ENCODE measurements at places on chromosomes 7 and 10. TPM values are rescaled to one million over a fixed set of nuclear protein-coding genes. Genes with fewer than 3 reads are reported as not detected.

DNA sequence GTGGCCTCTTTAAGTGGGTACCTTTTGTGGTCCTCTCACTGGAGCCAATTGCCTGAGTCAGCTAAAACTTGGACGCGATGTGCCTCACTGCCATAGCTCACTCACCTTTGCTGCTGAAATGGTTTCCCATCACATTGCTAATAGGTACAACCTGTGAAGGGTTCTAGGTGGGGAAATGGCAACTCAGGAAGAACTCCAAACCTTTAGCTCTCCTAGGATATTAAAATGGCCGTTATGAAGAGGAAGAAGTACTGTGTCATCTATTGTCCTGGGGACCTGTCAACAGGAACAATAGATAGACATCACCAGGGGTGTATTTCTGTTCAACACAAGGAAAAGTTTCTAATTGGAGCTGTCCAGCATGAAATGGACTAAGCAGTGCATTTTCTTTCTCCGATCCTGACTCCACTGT, 1.2 kb upstream of the ZNF655 start:
- peaks cover 25% of the 10 kb centered on the region for H3K36me3 ChIP-seq
- peak overlapping the region; percentile 94 for H3K4me3 ChIP-seq
- H3K27me3 ChIP-seq: no peaks in the 10 kb centered on the region
- no peak for DNase-seq

GRCh38 chr10:44948642-44949041, 11.0 kb upstream of the RASSF4 start:
- H3K27ac ChIP-seq: no peak overlapping the region
- H3K36me3 ChIP-seq: peaks cover 12% of the 10 kb centered on the region
- H3K4me3 ChIP-seq: no peak overlapping the region
- DNase-seq: no peak
- peaks cover 6% of the 10 kb centered on the region for H3K4me1 ChIP-seq

The DEPP1 gene
- total RNA-seq: 0.23 TPM

GRCh38 chr10:96619120-96619519, 32.3 kb upstream of the TM9SF3 start:
- H3K4me3 ChIP-seq: no peak overlapping the region
- no peak overlapping the region for H3K27ac ChIP-seq
- no peak for DNase-seq
- no peaks in the 10 kb centered on the region for H3K27me3 ChIP-seq

The LOXL4 gene
- total RNA-seq: not detected

The AQP1 gene
- 0.60 TPM for total RNA-seq
